ENCODE measurements at places on chromosomes 2 and 18.

DNA sequence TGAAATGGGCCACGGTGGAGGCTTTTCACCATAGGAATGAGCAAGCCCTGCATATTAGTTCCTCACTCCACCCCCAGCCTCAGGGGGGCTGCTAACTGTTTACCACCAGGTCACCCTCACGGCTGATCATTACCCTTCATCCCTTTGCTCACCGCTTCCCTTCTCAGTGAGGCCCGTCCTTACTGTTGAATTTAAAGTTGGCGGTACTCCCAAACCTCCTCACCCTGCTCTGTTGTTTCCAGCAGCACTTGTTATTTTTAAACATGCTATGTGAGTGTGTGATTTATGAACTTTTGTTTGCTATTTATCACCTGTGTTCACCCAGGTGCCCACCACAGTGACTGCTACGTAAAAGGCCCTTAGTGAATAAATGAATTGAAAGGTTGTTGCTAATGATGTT lies 243.6 kb downstream of the ZNF407 start:
- no peak for DNase-seq

DNA sequence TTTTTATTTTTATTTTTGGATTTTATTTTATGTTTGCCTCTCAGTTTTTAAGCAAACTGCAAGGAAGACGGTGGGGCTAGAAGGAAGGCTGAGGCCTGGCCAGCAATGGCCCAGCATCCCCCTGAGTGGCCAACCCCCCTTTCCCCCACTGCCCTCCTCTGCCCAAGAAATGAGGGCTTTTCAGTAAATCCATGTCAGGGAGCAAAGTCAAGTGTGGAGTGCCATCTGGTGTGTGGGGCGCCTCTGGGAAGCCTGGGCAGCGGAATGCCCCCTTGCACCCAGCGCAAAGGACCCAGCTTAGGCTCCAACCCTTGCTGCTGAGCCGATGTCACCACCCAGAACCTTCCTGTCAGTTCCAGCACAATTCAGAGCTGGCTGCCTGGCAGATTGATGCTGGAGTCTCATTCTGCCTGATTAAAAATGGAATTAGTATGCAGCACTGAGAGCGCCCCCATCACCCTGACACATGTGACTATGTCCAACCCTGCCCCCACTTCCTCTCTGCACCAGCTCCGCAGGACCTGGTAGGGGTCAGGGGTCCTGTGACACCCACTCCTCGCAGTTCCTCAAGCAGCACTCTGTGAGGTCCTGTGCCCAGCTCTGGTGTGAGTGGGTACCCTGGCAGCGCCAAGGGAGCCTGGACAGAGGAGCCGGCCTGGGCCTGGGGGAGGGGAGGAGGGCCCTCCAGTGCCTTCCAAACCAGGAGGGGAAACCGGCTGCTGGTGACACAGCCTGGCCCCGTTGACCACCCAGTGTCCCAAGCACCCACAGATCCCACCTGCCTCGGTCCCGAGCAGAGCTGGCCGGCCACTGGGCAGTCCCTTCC lies 9.2 kb upstream of the ALPP start:
- DNase-seq = no peak

DNA sequence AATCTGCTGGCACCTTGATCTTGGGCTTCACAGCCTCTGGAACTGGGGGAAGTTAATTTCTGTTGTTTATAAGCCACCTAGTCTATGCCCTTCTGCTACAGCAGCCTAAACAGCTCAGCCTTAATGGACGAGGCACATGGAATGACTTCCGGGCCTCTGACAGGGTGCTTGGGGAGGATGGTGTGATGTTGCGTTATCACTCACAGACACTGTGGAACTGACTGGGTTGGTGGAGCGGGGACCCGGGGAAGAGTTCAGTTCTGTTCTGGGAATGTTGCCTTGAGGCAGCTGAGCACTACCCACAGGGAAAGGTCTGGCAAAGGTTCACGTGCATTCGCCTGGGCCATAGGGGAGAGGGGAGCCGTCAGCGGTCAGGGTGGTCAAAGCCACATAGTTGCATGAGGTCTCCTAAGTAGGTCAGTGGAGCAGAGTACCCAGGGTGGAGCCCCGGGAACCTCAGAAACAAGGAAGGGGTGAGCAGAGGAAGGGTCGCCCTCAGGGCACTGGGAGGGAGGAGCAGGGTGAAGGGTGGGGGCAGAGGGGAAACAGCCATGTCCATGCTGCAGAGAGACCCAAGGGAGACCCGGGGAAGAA lies 36.2 kb downstream of the LRRFIP1 start:
- no peak for DNase-seq

DNA sequence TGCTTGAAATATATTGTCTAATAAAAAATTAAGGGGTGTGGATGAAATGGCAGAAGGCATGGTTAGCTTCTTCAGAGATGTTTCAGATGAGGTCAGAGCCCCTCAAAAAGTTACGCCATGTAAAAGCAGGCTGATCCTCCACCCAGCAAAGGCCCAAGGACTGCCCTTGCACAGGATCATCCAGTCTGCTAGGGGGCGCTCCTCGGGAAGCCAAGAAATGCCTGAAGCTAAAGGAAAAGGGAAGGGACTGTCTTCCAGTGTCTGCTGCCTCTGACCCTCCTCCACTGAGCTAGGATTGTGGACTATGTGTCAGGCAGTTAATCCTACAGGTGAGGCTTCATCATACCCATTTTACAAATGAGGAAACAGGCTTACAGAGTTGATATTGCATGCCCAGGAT lies 33.8 kb upstream of the TEX51 start:
- DNase-seq = no peak

- no peak for DNase-seq
These were observed 1.0 kb upstream of the ANKRD62 start for GRCh38 chr18:12092398-12093229.

- DNase-seq = no peak
These were observed 52.8 kb downstream of the EIF2AK3 start for GRCh38 chr2:88574445-88574844.

DNA sequence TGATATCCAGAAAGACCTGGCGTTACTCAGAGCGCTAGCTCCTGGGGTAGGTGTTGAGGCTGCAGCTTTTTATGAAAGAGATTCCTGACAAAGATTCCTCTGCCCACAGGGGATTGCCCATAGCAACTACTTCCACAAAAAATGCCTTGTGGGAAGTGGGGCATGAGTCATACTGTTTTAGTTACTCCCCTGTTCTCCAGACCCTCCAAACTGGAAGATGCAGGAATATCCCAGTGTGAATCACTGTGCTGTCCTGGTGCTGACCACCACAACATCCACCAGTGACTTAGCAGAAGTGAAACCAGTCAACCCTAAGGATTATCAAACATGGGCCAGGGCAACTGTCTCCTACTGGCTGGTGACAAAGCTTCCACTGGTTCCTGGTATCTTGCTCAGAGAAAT lies 61.8 kb downstream of the CDH2 start:
- DNase-seq = no peak

- DNase-seq = peak; percentile 92
These were observed at the start of gene PTCD3 for GRCh38 chr2:86105969-86106945. PTCD3 (plus strand) TSS chr2:86106235; CDS start chr2:86106248, 13 bp downstream.

All from activated naive CD8-positive, alpha-beta T cell treated with anti-CD3 and anti-CD28 coated beads, Interleukin-2, amount 50 U/mL, for 16 hours (primary cell).